ENCODE measurements at places on chromosomes 2 and 18. TPM values are rescaled to one million over a fixed set of nuclear protein-coding genes. Genes with fewer than 3 reads are reported as not detected.

GRCh38 chr2:234795272-234795920 is 156.4 kb upstream of the SH3BP4 start:
- no peak for DNase-seq

DNA sequence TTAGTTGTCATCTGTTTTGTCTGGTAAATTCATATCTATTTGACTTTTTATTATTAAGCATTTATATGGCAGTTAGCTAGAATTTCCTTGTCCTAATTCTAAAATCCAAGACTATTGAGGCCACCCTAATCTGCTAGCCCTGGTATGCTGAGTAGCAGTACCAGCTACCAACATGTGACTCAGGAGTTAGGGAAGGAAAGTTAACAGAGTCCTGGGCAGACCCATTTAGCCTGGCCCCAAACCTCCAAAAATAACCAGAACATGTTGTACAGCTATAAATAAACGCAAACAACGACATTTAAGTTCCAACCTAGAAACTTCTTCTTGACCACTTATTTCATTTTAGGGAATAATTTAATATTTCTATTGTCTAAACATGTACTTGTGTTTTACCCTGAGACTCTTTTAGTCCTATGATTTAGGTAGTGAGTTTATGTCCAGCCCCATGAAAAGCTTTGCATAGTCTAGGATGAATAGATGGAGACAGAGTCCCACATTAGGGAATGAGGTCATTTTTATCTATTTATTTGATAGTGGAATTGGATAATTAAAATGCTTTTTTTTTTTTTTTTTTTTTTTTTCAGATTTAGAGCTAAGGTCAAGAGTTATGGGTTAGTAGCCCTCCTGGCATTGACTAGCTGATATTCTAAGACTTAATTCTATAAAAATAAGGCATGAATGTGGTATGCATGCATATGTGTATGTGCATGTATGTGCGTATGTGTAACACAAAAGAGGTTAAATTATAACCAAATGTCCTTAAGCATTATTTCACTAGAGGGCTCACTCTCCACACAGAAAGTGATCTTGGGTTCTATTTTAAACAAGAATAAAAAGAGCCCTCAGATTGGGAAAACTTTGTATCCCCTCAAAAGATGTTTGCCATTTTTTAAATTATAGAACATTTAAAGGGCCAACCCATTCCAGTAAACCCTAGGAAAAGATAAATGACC is 160.1 kb upstream of the MAPRE2 start:
- no peak for DNase-seq

DNA sequence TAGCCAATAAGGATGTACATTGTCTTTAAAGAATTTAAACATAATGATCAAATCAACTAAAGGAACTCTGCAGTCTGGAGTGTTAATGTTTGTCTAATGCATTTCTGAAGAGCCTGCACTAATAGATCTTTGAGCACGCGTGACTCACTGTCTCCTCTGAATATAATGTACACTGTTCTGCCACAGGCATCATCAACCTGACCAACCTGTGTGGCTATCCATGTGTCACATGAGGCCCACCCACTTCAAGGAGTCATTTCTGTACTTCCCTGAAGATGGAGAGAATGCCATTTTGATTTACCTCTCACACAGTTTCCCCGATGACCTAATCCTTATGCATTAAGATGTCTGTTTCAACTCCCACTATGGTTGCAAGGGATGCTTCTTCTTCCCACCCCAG is 434.0 kb upstream of the SPHKAP start:
- no peak for DNase-seq

DNA sequence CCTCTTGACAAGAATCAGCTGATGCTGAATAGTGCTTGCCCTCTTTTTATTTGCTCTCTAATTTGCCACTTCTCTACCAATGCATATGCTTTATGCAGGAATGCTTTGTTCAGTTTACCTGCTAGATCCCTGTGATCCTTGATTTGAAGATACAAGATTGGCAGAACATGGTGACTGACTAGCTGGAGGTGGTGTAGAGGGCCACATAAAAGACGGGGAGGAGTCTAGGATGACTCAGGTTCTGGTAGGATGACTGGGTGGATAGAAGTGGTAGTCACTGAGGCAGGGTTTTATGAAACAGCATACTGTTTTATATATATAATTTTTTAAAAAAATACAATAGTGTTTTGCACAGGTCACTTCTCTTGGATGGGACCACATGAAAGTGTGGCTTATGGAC is 6.3 kb upstream of the ADGRF3 start:
- DNase-seq = peak; percentile 27

GRCh38 chr2:69637923-69638322 is 5.6 kb downstream of the AAK1 start:
- no peak for DNase-seq

DNA sequence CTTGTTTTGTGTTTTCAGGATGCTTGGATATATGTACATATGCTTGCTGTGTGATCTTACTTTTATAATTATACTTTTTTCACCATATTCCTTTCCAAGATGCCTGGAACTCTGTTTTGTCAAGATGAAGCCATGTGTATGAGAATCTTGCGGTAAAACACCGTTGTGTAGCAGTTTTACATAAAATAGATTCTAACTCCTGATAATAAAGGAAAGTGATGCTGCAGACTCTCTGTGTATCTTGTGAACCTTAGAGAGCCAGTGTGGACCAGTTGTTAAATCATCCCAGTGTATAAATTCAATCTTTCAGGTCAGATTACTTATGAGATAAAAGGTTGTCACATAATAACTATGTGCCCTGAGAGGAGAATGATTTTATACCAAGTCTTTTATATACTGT is 12.5 kb upstream of the ITGA4 start:
- DNase-seq = no peak

DNA sequence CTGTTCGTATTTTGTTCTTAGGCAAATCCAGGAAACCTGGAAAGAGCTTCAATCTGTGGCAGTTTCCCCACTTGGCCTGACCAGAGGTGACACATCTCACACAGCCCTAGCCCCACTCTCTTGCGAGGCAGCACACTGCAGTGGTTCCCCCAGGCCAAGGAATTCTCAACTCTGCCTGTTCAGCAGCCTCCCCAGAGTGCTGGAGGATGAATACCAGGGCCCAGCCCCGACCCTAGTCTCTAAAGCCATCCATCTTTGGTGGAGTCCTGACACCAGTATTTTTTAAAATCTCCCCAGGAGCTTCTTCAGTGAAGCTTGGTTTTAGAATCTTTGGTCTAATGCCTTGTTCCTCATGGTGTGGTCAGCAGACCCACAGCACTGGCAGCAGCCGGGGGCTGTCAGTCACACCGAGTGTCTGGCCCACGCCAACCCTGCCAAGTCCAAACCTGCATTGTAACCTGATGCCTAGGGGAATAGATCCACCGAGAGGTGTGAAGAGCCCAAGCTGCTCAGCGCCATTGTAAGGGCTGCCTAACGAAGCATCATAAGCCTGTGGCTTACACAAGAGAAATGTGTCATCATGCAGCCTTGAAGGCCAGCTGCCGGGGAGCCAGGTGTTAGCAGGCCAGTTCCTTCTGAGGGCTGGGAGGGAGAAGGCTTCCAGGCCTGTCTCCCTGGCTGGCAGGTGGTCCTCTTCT is 428.7 kb upstream of the ID2 start:
- DNase-seq = no peak

- peak; percentile 36 for DNase-seq
Measured at GRCh38 chr2:95389245-95390119, 13.0 kb upstream of the FAHD2A start.

GRCh38 chr2:140257692-140258300 is 1477.6 kb upstream of the NXPH2 start:
- DNase-seq = no peak

DNA sequence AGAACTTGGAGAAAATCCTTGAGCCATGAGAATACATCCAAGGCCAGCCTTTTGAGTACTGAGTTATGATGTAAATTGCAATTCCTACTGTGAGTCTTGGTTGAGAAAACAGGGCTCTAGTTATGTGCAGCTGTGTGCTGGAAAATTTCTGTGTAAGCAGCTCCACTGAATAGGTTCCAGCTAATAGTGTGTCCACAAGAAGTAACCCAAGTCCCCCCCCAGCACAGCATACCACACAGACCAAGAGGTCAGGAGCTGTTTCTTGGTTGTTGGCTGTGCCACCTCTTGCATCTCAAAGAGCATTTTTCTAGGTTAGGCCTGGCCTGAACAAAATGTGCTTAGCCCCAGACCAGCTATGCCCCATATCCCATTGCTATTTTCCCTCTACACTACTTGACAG is 36.8 kb upstream of the APCDD1 start:
- DNase-seq = no peak

DNA sequence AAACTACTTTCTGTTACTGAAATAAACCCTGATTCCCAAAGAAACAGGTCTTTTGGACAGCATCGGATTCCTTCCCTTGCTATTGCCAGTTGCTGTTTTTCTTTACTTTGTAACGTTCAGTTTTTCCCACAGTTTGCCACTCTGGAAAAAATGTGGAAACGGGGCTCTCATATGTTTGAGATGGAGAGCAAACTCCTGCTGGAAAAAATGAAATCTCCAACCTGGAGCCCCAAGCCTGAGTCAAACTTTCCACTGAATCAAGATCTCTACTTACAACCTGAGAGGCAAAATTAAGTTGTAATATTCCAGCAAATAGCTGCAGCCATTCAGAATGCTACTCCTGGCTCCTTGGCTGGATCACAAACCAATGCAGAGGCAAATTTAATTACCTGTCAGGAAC is 270.7 kb downstream of the SRBD1 start:
- no peak for DNase-seq

DNA sequence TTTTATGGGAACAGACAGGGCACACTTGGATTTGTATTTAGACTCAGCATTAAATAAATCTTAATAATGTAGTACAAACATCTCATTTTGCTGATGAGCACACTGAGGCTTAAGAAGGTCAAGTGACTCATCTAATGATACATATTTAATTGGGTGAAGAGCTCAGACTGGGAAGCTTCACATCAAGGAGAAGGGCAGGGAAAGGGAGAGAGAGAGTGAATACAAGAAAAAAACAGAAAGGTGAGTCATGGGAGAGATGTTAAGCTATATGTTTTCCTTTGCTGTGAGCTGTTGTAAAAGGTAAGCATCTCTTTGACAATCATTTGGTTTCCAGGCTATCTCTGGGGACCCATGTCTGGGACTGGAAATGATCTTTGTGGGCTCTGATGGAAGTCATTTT is 277.8 kb downstream of the SETBP1 start:
- no peak for DNase-seq

DNA sequence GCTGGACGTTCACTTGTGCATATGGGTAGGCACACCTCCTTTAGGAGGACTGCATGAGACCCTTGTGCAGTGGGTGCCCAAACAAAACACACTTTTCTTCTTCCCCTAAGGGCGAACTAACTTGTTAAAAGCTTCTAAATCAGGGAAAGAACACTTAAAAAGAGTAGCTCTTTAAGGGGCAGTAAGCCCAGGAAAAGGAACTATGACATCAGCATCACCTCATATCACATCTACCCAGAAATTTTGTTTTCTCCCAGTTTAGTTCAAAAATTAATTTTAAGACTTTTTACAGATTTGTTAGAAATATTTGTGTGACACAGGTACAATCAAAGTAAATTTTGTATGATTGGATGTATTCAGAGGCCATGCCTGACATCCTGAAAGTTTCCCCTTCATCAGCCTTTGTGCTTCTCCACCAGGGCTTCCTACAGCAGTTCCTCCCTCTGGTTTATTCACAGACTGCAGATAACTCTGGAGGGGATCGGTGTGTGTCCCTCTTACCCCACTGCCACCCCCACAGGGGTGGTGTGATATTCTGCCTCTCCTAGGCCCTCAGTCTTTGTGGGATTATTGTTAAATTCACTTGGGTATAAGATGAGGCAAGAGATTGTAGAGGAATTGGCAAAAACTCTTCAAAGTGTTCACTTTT is 27.6 kb downstream of the BCL2L11 start:
- no peak for DNase-seq

DNA sequence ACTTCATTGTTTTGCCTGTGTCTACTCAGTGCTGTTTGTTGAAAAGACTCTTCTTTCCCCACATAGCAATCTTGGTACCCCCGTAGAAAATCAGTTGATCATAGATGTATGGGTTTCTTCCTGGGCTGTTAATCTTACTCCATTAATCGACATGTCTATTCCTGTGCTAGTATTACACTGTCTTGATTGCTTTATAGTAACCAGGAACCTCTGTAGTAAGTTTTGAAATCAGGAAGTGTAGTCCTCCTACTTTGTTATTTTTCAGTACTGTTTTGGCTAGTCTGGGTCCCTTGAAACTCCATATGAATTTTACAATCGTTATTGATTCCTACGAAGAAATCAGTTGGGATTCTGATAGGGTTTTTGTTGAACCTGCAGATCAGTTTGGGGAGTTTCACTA is 78.8 kb upstream of the FAM136A start:
- no peak for DNase-seq

GRCh38 chr2:15711126-15711860 is 119.6 kb downstream of the DDX1 start:
- no peak for DNase-seq

- no peak for DNase-seq
Measured at GRCh38 chr2:37412231-37412630, 67.8 kb downstream of the QPCT start.

DNA sequence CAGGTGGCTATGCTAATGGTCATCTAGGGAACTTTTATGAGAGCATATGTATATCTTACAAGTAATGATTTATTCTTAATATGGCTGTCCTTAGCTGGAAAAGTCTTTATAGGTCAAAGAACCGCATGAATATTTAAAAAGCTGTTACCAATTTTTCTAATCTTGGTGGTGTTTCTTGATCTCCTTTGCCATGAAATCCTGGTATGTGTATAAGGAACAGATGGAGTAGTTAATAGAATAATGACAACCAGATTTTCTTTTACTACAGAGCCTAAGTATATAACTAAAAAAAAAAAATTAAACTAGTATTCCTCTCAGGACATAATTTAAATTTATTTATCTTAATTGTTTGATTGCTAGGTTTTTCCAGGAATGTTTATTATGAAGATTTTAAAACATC is 74.5 kb downstream of the RHBDD1 start:
- DNase-seq = no peak

GRCh38 chr18:57533006-57533867 is 53.3 kb downstream of the FECH start:
- no peak for DNase-seq

REG1A gene
- total RNA-seq = not detected

PLCD4 gene
- 0.40 TPM for total RNA-seq

HOXD12 gene
- not detected for total RNA-seq

CCDC178 gene
- not detected for total RNA-seq

ANKRD62 gene
- total RNA-seq = not detected

FAM110C gene
- under 0.01 TPM for total RNA-seq

OTX1 gene
- under 0.01 TPM for total RNA-seq

C2orf81 gene
- total RNA-seq = under 0.01 TPM

SPDYA gene
- 0.20 TPM for total RNA-seq

REG3A gene
- total RNA-seq = not detected

CHRND gene
- total RNA-seq = not detected

MXD1 gene
- 2.4 TPM for total RNA-seq

SERPINB3 gene
- not detected for total RNA-seq

All from lung microvascular endothelial cell (primary cell).